Left kidney (tissue), 8 donors: ENCODE measurements at places on chromosomes 3 and 15. TPM values are rescaled to one million over a fixed set of nuclear protein-coding genes. Genes with fewer than 3 reads are reported as not detected.

The ACSBG1 gene
- polyA plus RNA-seq = 1.4 TPM

The CDHR4 gene
- 0.28 TPM for polyA plus RNA-seq

The HERC2 gene
- 66.0 TPM for polyA plus RNA-seq

The SENP8 gene
- 6.8 TPM for polyA plus RNA-seq

The SLC22A13 gene
- polyA plus RNA-seq = 4.4 TPM

The CAMP gene
- polyA plus RNA-seq = 0.38 TPM
